ENCODE measurements at places on chromosomes 4 and X.

GRCh38 chr4:92128676-92129075 is 175.1 kb upstream of the GRID2 start:
- peak; percentile 7 for DNase-seq

- no peak for DNase-seq
Observed at GRCh38 chr4:174152717-174153466, 130.6 kb downstream of the FBXO8 start.

- peak; percentile 64 for DNase-seq
Observed at GRCh38 chr4:123564758-123565346, 168.3 kb downstream of the SPRY1 start.

DNA sequence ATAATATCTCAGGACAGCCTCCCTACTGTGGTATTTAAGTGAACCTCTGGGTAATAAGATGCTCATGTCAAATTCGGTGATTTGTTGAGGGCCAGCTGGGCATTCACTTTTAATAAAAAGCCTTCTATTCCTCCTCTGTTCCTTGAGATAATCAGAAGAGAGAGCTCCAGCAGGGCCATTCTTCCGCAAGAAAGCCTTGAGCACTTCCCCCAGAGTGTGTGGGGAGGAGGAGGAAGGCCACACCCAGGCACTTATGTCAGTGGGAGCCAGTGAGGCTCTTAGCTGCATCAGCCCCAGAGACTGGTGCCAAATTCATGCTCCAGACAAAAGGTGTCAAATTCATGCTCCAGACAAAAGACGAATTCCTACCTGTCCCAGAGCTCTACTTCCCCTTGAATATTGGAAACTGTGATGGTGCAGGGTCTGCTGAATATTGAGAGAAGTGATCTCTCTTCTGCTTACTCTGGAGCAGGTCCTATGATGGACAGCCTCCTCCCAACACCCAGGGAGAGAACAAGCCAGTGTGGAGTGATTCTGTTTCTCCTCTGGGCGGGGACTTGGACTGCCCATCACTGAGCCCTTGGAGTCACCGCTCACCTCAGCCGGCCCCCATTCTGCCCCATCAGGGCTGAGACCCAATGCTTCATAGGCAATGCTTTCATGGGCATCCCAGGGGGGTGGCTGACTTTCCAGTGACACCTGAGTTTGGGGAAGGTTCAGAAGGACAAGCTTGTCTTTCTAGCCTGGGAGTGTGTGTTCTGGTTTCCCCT is 68.1 kb downstream of the FHDC1 start:
- no peak for DNase-seq

DNA sequence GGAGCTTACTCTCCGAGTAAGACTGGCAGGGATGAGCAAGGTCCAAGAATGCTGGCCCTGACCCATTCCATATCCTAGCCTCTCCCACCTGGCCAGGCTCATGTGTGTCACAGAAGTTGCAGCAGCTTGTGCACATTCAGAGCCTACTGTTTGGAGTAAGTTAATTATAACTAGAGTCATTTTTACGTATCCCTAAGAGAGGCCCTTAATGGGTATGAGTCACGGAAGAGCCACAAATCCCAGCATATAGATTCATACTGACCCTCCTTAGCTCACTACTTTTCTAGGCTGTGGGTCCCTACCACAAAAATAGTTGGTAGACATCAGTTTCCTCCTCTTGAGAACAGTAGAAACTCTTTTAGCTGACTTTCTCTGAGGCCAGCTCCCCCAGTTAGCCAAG is 118.3 kb upstream of the FRG1 start:
- DNase-seq: peak; percentile 65

DNA sequence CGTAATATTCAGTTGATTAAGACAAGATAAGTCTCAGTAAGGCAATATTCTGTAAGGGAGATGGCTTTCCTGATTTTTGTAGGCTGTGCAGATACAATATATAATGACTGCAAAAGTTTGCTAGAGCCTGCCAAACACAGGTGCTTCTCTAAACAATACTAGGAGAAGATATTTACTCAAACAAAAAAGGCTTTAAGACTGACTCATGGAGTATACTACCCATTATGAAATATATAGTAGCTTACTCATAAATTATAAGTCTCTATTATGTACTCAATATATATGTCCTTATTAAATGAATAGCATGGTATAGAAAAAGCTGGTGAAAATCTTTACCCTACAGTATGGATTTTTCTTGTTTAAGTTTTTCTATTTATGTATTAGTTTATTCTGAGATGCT is 93.2 kb upstream of the IL15 start:
- DNase-seq: no peak

- peak; percentile 58 for DNase-seq
Observed at GRCh38 chrX:46686003-46686645, 72.8 kb downstream of the SLC9A7 start.

DNA sequence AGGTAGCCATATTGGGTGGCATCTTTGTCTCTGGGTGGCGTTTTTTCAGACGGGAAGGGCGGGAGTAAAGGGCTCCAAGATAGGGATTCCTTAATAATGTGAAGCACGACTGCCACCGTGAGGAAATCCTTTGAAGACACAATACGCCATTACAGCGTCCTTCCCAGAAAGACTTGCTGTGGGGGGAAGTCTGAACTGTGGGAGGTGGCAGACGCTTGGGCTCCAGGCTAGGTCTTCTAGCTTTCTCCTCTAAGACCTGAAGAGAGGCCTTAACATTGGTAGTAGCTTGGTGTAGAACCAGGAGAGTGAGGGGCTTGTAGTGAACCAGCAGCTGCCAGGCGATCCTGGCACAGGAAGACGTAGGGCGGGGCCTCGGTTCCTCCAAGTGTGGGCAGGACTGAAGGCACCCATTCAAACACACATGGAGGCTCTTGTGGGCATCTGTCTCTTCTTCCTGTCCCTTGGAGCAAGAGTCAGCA is 197.3 kb downstream of the OR13H1 start:
- no peak for DNase-seq

DNA sequence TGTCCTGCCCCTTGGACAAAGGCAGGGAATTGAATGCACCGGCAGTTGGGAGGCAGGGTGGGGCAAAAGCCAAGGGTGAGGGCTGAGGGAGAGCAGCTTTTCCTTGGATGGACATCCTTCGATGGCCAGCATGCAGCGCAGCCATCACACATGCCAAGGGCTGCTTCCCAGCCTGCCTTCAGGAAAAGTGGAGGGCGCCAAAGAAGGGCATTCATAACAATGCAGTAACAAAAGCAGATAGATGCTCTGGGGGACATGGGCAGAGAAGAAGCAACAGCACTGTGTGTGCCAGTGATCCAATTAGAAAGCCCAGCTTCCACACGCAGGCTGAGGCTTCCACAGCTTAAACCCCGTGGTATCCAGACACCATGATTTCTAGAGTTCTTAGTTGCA is 71.5 kb downstream of the TSPAN5 start:
- no peak for DNase-seq

All from fibroblast of skin of right quadriceps (primary cell).